ENCODE measurements at places on chromosomes 5 and 9. TPM values are rescaled to one million over a fixed set of nuclear protein-coding genes. Genes with fewer than 3 reads are reported as not detected.

Gene FBP2
- total RNA-seq = not detected

Gene SLC6A19
- total RNA-seq = not detected

Gene CDC20B
- 0.16 TPM for total RNA-seq

Gene LHFPL2
- 60.0 TPM for total RNA-seq

Gene DRD1
- total RNA-seq = 1.4 TPM

Gene DOLPP1
- 21.3 TPM for total RNA-seq

Measured in A549 treated with CpdA at 1 μM for 4 hours (cell line).